ENCODE measurements at places on chromosomes 5 and 9.

DNA sequence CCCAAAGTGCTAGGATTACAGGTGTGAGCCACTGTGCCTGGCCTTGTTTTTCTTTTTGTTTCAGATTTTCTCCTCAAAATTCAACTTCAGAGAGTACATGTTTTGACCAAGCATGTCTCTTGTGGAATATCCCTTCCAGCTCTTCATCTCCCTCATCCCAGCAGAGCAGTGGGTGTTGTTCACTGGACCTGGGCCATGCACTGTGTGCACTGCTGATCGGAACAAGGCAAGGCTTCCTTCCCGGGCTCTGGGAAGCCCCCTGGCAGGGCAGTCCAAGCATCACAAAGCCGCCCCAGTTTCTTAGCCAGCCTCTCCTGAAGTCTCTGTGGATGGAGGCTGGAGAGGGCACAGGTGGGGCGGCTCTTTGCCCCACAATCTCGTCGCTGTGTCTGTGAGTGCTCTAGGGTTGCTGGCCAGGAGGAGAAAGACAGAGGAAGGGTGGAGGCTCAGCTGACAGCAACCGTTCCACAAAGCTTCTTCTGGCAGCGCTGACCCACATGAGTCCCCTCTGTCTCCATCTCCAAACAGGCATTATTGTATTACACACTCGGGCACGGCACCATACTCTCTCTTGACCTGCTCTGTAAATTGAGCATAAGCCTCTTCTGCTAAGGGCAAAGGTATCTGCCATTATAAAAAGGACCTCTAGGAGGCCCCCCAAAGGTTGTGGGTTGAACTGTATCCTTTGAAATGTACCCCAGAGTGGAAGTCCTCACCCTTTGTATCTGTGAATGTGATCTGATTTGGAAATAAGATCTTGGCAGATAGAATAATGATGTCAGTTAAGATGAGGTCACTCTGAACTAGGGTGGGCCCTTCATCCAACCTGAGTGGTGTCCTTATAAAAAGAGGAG, 89.6 kb downstream of the TARS1 start:
- no peak for DNase-seq

- DNase-seq = no peak
These were observed 39.3 kb downstream of the CAPSL start for GRCh38 chr5:35898952-35899660.

DNA sequence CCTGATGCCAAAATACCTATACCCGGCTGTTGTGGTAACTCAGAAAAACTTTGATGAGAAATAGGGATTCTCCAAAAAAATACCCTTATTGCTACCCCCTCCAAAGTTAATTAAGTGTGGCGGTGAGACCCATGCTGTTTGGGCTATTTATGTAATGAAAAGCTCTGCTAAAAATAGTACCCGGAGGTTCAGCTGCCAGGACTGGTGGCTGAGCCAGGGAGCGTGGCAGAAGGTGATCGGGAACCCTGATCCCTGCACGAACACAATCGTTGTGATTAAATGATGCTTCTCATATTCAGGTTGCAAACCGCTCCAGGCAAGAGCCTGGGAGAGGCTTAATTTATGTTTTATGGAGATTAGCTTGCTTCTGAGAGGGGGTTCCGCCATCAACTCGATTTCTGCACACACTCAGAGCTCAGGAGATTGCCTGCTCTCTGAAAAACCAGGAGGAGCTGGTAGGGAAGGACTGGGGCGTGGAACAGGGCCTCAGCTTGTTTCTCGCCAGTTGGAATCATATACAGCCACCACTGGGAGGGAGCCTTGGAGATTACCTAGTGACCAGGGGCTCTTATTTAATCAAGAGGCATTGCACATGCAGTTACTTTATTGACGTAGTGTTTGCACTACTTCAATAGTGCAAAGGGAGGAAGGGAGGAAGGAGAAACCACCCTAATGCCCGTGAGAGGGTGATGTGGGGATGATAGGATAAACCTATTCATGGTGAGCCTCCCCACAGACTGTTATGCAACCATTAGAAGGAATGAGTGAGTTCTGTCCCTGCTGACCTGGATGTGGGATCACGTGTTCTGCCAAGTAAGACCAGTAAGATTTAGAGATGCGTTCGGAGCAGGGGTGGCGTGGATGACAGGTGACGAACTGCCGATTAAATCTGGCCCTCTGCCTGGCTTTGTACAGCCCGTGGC, 23.4 kb downstream of the HRH2 start:
- DNase-seq = no peak

- DNase-seq = no peak
These were observed 177.0 kb downstream of the FGF18 start for GRCh38 chr5:171596391-171596878.

- DNase-seq = no peak
These were observed 166.8 kb downstream of the MUSK start for GRCh38 chr9:110835404-110835803.

DNA sequence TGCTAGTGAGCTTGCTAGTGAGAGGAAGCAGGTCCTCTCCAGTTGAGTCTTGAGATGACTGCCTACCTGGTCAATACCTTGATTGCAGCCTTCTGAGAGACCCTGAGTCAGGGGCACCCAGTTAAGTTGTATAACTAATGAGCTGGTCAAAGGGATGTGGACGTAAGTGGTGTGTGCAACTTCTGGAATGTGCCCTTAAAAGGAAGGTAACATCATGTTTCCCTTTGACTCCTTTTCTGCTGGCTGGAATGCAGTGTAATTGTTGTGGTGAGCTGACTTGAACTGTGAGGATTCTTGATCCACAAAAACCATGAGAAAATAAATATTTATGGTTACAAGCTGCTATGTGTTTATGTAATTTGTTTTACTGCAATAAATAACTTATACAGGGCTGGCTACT, 2.4 kb upstream of the SNX2 start:
- no peak for DNase-seq

DNA sequence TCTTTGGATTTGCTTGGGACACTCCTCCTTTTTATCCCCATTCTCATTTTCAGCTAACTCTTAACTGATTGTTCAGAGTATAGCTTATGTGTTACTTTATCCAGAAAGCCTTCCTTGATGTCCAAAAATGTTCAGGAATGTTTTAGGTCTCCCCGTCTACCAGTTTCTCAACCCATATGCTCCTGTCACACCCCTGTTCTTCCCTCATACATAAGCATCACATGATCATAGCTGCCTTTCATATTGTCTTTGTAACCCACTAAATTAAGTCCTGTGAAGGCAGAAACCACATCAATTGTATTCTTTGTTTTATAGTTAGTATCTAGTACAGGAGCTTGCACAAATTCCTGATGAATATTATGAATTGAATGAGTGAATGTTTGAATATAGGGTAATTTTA, 321.9 kb upstream of the ACTBL2 start:
- DNase-seq = no peak

- no peak for DNase-seq
These were observed 143.4 kb downstream of the GDNF start for GRCh38 chr5:37696190-37697021.

DNA sequence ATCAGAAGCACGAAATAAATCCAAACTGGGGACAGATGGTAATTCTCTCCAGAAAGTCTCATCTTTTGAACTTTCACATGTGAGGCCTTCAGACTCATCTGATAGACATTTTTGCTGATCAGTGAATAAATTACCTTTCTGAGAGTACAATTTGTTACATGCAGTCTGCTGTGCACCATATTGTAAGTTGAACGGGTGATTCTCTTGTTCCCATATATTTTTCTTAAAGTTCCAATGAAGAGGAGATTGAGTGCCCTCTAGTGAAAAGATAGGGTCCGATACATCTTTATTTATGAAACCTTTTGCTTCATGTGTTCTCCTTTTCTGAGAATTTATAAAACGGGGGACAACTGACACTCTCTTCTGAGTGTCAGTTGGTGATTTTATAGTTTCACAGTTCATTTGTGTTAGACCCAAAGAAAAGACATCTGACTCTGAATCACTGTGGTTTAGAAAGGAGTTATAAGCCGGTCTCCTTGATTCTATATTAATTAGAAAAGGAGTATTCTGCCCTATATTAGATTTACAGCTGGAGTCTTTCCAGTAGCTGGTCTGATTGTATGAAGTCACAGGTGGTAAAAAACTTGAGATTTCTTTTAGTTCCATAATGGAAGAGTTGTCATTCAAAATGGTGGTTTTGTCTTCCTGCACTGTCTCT, 30.4 kb downstream of the GNG10 start:
- no peak for DNase-seq

DNA sequence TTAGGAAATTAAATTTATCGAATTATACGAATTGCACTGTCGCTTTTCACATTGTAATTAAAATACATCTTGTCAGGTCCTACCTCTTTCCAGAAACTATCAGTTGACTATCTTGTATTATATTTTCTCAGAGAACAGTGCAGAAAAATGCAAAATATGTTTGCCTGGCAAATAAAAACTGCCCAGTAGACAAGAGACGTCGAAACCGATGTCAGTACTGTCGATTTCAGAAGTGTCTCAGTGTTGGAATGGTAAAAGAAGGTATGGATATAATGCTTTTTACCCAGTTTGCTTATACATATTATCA, 10.8 kb downstream of the NR4A3 start:
- no peak for DNase-seq

DNA sequence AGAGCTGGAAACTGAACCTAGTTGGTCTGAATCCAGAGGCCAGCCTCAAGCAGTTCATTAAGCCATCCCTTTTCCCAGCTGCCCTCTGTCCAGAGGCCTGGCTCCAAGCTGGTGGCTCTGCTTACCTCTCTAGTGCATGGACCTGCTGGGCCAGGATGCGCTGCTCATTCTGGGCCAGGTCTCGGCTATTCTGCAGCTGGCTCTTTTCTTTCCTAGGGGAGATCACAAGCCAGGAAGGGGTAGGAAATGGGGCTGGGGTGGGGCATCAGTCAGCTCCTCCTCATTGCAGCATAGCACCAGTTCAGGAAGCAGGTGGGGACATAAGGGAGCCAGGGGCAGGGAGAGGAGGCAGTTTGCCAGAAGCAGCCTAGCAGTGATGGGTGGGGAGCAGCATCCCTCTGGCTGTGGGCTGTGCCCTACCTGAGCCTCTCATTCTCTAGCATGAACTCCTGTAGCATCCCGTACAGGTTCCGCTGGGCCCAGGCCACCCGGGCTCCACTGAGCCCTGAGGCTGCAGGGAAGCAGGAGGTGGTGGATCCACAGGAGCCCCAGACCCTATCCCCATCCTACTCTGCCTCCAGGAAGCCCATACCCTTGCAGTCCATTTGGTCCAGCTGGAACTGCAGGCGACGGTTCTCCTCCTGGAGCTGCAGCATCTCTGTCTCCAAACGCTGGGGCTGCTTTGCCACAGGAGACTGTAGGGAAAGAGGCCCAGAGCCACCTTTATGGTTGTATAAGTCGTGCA, 5.2 kb downstream of the KIF12 start:
- no peak for DNase-seq

DNA sequence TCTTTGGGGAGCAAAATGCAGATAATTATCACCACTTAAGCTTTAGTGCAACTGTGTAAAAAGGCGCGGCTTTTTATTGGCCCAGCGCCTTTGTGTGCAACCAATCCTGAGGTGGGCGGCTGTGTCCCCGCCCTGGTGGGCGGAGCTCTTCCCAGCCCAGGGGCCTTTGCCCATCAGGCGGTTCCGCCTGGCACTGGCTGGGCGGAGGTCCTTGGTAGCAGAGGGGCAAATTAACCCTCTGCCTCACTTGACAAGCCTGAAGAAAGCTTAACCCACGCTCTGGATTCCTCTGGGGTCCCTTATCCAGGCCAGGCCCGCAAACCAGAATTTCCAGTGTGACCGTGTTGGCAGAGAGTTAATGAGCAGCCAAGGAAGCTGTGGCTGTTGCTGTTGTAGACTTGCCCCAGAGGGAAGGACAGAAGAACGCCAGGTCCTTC, 12.8 kb upstream of the NIPAL4 start:
- no peak for DNase-seq

DNA sequence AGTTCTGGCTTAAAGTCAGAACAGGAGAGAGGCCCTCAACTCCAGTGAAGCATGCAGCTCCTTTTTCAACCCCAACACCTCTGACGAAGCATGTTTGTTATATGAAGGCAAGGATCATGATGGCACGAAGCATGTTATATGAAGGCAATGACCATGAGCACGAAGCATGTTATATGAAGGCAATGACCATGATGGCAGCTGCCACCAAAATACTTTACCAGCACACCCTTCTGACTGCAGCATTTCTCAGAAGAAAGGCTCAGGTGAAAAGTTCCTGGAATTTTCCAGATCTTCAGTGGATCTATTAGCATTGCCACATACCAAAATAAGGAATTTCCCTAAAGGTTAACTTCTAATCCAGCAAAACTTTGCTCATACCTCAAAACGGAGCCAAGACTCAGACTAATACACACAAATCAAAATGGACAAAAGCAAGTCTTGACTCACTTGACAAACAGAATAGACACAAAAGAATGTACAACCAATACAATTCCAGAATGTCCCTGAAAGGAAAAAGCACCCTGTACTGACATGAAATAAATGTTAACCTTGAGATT, 217.4 kb downstream of the FANCC start:
- DNase-seq = no peak

DNA sequence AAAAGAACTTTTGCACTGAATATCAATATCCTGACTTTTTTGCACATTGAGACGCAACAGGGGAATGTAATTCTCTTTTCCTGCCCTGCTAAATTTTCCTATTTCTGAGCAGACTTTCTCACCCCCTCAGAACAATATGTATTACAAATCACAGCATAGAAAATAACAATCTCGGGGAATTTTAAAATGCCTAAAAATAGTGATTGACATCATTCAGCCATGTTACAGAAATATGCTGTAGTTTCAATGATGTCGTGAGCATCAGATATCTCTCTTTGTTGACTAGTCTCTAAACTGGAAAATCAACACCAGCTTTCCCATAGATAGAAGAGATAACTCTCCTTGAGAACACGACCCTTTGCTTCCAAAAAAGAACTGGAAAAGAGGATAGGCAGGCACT, 166.7 kb downstream of the ZDHHC21 start:
- DNase-seq = no peak

GRCh38 chr5:60092671-60093422, 199.3 kb upstream of the PDE4D start:
- DNase-seq = no peak

GRCh38 chr9:91210318-91210717, 151.4 kb downstream of the AUH start:
- DNase-seq = no peak

- DNase-seq = no peak
These were observed 97.4 kb downstream of the CDK5RAP2 start for GRCh38 chr9:120482424-120483186.

GRCh38 chr5:122463221-122463620, 151.2 kb downstream of the SNCAIP start:
- DNase-seq = no peak

GRCh38 chr5:30894811-30895210, 298.7 kb upstream of the CDH6 start:
- DNase-seq = no peak

DNA sequence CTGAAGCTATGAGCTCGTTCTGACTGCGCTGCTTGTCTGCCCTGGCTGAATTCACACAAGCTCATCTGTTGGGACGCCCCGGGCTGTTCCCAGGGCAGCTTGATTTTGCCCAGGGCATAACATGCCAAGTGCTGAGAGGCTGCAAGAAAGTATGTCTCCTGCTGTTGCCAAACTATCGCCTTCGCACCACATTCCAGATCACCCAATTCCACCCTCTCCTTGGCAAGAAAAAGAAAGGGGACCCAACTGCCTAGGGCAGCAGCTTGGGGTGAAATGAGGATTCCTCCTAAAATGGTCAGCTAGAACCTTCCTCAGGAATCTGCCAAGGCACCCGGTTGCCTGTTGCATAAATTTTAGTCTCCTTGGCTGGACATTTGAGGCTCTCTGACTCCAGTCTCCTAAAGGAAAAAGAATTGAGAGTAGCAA, 21.2 kb downstream of the COL15A1 start:
- no peak for DNase-seq

- DNase-seq = no peak
These were observed 2.6 kb upstream of the TNFAIP8 start for GRCh38 chr5:119353213-119353612.

Data from activated naive CD4-positive, alpha-beta T cell treated with Interleukin-2 at 50 U/mL for 16 hours (primary cell).